ENCODE measurements at places on chromosomes 7 and 10.

DNA sequence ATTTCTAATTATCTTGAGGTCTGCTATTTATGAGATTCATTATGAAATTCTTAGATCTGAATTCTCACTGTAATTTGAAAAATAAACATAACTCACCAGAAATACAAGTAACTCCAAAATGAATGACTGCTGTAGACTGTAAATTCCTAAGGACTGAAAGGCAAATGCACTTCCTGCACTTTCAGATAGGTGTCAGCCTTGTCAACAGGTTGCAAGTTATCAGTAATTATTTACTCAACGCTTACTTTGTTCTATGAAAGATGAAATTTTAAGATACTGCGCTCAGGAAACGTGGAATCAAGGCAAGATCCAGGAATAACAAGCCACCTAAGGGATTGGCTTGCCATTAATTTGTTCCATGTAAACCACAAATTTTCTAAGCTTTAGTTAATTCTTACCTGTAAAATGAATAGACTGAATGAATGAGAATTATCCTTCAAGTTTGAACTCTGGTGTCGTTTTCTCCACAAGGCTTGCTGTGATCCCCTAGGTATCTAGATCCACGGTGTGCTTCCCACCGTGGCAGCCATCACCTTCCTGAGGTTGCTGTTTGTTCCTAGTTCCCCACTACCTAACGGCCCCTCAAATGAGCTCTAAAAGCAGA, 12.6 kb downstream of the DHX32 start:
- no peak for DNase-seq

DNA sequence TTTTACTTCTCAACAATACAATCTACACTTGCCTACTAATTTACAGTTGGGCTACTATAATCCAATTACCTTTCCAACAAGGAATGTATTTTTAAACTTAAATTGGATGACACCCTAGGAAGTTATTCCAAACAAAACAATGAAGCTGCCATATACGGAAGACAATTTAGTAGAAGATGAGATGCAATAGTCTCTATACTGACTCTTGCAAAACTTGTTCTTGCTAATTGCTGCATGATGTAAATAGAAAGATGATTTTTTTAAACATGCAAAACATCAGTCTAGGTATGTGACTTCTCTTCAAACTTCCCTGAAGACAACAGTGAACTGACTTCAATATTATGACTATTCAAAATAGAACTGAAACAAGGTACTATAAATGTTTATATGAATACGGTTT, 17.6 kb downstream of the NT5C3A start:
- no peak for DNase-seq

- DNase-seq = no peak
Observed at GRCh38 chr10:16348891-16349290, 87.9 kb upstream of the PTER start.

DNA sequence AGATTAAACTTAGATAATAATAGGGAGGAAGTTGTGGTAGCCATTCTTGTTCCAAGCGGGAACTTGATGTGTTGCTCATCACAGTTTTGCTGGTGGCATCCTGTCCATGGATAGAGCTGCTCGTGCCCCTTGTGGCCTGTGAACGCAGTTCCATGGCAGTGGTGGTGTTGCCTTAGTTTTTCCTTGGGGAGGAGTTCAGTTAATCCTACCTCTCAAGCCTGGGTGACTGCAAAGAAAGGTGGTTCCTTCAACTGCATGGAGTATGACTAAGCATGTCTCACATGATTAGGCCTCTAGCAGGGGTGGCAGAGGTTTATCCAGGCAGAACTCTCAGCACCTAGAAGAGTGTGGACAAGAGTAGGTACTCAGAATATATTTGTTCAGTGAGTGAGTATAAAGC, 99.7 kb downstream of the MAPK8 start:
- no peak for DNase-seq

GRCh38 chr10:103745341-103746247, 109.8 kb downstream of the SH3PXD2A start:
- no peak for DNase-seq

- no peak for DNase-seq
Observed at GRCh38 chr7:35253710-35254495, at the start of gene TBX20. TSS of gene TBX20 (minus strand) at chr7:35254100. CDS start at chr7:35253620, 480 bp downstream.

GRCh38 chr10:59126991-59127390, 49.5 kb upstream of the PHYHIPL start:
- no peak for DNase-seq

- no peak for DNase-seq
Observed at GRCh38 chr7:22194658-22195273, 162.2 kb downstream of the RAPGEF5 start.

GRCh38 chr10:70791386-70792039, 6.3 kb upstream of the TBATA start:
- DNase-seq = no peak

DNA sequence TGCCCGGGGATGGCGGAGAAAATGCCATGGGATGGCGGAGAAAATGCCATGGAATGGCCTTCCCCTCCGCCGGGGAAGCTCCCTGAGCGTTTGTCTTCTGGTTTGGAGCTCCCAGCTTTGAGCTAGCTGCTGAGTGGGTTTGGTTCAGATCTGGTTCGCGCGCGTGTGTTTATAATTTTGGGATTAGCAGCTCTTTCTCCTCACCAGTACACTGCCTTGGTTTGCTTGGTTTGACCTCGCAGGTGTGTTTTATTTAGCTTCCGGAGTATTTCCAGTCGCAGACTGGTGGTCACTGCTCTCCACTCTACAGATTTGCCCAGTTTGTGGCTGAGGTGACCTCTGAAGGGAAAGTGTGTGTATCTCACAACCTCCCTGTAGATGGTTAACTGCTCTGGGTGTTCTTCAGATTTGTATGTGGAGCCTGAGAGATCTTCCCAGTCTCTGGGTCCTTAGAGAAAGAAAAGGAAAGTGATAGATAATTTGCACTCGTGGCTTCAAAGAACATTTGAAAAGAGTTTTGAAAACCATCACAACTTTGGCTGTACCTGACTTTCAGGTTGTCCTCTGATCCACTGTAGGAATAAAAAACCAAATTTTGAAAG, 597 bp downstream of the ZNF277 start:
- no peak for DNase-seq

- DNase-seq = no peak
Observed at GRCh38 chr7:133932591-133932990, 194.5 kb upstream of the LRGUK start.

- no peak for DNase-seq
Observed at GRCh38 chr10:27537787-27538186, 33.7 kb downstream of the RAB18 start.

DNA sequence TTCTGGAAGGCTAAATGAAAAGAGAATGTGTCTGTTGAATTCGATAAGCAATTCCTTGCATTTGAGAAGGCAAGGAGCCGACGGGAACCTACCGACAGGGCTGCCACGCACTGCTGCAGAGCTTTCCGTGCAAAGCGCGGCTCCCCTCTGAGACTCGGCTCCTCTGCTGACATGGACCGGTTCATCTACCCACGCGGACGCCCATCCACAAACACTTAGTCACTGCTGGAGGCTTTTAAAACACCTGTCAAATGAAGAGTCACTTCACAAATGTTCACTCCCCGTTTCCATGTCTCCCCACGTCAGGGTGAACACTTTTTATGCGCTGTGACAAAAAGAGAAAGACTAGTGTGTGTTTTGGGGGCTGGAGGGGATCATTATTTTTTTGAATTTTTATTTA, 32.0 kb downstream of the AMZ1 start:
- no peak for DNase-seq

DNA sequence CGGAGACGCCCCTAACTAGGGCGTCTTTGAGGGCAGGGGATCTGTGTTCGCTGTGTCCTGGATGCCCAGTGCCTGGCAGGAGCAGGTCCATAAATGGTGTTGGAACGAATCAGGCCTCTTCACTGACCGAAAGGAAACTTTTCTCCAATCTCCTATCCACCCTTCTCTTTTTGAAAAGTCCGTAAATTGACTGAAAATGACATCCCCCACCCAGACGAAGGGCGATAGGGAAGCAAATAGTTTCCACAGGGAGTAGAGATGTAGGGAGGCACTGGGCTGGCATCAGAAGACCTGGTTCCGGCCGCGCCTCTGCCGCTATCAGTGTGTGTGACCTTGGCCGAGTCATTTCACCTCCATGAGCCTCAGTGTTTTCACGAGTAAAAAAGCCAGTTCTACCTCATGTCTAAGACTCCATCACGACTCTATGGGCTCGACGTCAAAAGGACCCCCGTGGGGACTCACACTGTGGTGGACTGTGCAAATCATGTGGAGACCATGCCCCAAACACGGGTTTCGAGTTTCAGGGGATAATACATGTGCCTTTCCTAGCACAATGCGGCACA, 497 bp upstream of the RAB11FIP2 start:
- DNase-seq = no peak

GRCh38 chr10:92284112-92284704, 6.7 kb downstream of the CPEB3 start:
- DNase-seq = no peak

GRCh38 chr10:33352615-33353014, 18.1 kb upstream of the NRP1 start:
- no peak for DNase-seq

DNA sequence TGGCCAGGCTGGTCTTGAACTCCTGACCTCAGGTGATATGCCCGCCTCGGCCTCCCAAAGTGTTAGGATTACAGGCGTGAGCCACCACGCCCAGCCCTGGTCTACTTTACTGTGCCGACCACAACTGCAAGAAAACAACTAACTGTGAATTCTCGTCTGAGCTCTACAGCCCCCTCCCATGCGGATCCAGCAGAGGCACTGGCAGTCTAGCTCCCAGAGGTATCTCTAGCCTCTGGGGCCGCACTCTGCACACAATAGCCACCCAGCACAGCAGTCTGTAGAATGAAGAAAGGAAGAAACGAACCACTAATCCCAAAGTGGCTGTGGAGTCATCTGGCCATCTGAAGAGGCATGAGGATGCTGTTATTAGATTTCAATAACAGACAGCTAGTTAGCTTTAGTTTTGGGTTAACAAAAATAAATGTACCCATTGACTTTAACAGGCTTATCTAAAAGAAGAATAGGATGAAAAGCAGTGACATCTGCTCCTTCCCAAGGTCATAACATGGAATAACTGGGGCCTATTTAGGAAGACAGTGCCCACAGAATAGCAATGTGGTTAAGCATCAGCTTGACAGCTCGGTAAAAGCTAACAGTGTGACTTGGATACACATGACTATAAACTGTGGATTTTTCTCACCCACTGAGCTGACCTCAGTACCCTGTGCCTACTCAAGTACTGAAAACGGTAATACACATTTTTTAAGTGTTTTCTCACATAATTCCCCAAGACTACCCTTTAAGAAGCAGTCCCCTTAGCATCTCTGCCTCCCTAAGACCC, 131.9 kb downstream of the TNS3 start:
- no peak for DNase-seq

DNA sequence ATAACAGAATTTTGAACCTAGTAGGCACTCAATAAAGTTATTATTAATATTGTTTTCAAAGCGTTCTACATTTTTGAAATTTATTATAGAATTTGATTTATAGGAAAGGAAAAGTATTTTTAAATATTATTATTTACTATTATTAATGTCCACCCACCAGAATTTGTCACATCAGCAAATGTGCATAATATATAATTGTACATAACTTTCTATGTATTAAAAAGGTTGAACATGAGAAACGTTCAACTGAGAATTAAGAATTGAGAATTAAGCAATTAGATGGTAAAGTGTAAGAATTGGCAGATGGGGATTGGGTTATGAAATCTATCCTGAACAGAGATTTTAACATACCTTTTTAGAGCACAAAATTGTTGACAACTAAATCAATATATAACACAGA, 129.8 kb downstream of the PTN start:
- no peak for DNase-seq

- DNase-seq = no peak
Observed at GRCh38 chr10:69501657-69502056, 50.4 kb downstream of the TSPAN15 start.

GRCh38 chr10:68561865-68562649, 1.9 kb downstream of the TET1 start:
- no peak for DNase-seq

- DNase-seq = no peak
Observed at GRCh38 chr7:102973096-102973802, 60.4 kb downstream of the LRRC17 start.

DNA sequence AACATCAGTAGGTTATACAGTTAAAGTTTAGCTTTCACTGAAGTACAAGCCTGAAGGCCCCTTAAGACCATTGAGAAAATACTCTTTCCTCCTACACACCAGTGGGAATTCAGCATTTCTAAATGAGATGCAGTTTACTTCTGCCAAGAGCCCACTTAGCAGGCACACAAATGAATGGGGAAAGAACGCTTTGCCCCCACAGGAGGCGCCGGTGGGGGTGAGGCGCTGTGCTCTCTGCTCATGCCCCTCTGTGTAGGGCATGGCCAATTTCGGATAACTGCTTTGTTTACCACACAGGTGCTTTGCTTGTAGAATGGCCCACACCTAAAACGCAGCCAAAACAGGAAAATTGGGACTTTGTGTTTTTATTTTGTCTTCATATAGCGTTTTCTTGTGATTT, 15.9 kb upstream of the LAT2 start:
- no peak for DNase-seq

GRCh38 chr7:45358287-45358686, 200.7 kb downstream of the RAMP3 start:
- DNase-seq = no peak

DNA sequence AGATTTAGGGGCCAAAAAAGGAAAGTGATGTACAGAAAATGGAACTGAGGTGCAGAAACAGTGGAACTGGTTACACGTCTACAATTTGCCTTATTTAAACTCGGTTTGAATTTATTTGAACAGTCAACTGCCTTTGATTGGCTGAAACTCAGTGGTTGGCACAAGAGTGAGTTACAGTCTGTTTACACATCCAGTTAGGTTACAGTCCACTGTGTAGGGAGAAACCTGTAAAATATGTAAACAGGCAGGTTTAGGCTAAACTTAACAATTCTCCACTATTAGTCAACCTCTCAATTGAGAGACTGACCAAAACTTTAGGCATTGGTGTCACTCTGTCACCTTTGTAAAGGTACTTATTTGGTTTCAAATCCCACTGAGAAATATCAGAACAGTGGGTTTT, 40.3 kb upstream of the RELN start:
- DNase-seq = no peak

DNA sequence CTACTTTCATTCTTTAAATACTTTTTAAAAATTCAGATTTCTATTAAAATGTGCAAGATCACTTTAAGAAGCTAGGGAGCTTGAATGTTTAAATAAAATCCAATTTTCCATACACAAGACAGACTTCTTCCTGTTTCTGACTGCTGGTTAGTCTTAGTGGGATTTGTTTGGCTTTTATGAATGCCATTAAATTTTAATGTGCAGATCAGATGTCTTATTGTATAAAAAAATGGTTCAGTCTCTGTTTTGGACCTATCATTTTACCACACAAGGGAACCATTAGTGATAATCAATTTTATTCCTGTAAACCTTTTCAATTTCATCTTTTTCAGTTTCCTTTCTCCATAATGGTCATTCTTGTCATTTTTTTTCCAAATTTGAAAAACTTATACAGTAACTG, 63.2 kb downstream of the VCL start:
- DNase-seq = no peak

GRCh38 chr7:30813466-30813865, 42.2 kb downstream of the MINDY4 start:
- no peak for DNase-seq

DNA sequence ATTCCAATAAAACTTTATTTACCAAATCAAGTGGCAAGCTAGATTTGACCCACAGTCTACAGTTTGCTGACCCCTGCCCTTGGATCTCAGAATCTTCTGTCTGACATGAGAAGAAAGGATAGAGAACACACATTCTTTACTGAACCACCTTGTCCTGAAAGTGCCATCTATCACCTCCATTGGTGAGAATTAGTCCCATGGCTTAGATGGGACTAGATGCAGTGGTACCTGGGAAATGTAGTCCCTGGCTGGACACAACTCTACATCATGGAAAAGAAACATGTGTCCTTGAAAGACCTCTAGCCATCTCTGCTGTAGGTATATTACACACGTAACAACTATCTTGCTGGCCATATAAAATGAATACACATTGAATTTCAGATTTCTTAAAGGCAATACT, 336.2 kb downstream of the LHFPL3 start:
- DNase-seq = no peak
